ENCODE measurements at places on chromosomes 6 and 20.
A peak's percentile ranks its signal among the peaks of the same experiment; 100 is the strongest.

DNA sequence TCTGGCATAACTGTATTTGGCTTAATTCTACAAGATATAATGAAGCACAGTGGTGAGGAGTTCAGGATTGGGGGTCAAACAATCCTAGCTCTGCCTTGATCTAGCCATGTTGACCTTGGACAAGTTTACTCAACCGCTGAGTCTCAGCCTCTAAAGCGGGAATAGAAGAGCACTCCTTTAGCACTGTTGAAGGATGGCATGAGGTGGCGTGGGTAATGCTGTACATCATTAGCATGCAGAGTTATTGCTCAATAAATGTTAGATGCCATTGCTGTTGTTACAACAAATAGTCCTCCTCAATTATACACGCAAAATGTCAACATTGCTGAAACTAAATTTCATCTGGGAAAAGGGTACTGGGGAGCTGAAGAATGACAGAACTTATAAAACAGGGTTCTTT is 78.6 kb downstream of the KIF13A start:
- DNase-seq: no peak

DNA sequence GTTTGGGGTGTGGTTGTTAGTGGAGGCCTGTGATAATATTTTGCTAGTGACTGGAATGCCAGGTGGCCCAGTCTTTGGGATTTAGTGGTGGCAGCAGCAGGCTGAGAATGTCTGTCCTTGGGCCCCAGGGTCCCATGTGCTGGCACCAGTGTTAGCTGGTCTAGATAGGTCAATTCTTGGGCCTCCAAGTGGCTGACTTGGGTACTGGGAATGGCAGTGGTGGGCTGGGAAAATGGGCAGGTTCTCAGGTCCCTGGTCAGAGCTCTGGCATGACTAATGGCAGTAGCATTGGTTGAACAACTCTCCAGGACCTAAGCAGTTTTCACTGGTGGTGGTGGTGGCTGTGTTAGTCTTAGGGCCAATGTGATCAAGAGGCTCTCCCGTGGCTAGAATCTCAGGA is 50.3 kb downstream of the OLIG3 start:
- no peak for DNase-seq

GRCh38 chr6:85360794-85361642 is 88.9 kb upstream of the NT5E start:
- DNase-seq: peak; percentile 86

- no peak for DNase-seq
These were observed 99.0 kb upstream of the ADGRF1 start for GRCh38 chr6:47141171-47141570.

GRCh38 chr6:145151624-145152023 is 583.7 kb downstream of the EPM2A start:
- DNase-seq: no peak

- no peak for DNase-seq
These were observed 4.9 kb downstream of the ARMC2 start for GRCh38 chr6:108853077-108853476.

DNA sequence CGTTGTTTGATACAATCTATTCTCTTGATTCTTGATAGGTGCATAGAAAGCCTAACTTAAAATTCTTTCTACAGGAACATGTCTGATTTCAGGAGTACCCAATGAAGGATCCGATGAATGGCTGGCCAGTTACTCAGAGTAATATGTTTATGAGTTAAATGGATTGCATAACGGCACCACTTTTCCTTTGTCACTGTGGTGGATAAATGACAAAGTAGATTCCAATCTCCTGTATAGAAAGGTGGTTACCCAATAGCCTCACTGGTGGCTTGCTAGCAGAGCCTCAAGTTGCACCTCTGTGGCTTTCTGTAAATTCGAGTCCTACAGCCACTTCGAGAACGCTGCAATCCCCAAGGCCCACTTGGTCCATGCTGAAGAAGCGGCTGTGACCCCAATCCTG is 28.4 kb downstream of the LHFPL5 start:
- no peak for DNase-seq

DNA sequence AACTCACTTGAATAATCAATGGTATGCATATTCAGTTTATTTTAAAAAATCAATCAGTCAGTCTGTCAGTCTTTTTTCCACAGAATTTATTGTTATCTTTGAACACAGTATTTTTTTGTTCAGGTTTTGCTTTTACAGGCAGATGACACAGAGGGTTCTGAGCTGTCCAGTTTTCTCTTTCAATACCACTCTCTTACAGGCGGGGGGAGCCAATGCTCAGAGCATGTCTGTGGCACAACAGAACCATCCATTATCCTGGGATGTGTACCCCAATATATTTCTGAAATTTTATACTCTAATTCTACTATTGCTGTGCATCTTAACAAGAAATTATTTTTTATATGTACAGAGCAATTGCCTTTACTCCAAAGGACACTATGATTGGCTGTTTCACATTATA is 21.2 kb downstream of the ROS1 start:
- no peak for DNase-seq

DNA sequence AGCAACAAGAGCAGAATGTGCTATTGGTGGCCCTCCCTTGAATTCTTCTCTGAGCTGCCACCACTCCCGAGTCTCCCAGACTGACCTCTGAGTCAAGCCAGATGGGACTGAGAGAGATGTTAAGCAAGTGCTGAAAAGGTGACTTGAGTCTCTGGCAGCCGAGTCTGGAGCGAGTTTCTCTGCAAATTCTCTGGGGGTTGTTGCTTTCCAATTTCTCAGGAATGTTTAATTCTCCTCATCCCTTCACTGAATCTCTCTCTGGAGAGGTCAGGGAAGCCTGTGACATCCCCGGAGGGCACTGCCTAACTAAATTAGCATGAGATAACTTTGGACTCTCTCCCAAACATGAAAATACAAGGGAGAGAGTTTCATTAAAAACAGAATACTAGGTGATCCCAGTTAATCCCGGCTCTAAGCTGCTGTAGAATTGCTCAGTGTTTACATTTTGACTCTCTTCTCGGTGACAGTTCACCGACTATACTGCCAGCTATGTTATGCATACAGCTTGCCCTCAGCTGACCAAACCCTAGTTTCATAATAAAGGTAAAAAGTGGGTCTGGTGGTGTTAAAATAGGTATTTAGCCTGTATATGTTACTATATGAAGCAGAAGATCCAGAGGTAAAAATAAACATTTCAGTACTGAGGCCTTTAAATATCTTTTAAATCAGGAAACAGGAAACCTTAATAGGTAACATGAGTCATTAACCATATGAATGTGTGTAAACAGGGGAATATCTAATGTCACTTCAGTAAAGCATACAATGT is 157.9 kb downstream of the FOXC1 start:
- peak; percentile 78 for DNase-seq

- no peak for DNase-seq
These were observed 388.2 kb downstream of the TBC1D32 start for GRCh38 chr6:120945905-120946594.

DNA sequence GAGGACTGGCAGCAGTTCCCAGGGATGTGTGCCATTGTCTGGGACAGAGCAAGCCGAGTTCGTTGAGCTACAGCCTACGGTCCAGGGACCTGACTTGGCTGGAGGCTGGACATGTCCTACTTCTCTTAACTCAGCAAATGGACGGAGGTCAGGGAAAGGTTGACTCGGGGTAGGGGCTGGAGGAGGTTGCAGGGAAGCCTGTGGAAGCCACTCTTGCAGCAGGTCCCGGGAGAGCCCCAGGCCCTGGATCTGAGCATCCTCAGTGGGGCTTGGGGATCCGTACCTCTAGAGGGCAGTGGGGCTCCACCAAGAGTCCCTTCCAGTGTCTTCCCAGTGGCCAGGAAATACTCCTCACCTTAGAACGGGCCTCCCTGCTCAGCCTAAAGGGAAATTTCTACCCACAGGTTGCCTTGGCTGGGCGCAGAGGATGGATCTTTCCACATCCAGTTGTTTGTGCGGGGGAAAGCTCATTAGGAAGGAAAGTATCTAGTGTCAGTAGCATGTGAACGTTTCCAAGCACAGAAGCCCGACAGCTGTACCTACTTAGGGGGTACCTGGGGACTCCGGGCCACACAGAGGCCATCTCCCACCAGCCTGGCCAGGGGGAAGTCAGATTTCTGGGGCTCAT is 170.2 kb downstream of the NFATC2 start:
- peak; percentile 89 for DNase-seq

DNA sequence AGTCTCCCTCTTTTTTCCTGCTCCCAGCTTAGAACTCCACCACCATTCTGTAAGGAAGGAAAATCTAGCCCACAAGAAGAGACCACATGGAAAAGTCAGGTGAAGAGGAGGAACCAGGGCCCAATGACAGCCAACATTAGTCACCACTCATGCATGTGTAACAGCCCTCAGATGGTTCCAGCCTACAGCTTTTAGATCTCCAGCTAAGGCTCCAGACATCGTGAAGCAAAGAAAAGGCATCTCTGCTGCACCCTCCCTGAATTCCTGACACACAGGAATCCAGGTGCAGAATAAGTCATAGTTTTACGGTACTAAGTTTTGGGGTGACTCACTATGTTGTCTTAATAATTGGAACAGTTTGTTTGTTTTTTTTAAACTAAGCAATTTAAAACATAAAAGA is 25.5 kb downstream of the DCDC2 start:
- no peak for DNase-seq

DNA sequence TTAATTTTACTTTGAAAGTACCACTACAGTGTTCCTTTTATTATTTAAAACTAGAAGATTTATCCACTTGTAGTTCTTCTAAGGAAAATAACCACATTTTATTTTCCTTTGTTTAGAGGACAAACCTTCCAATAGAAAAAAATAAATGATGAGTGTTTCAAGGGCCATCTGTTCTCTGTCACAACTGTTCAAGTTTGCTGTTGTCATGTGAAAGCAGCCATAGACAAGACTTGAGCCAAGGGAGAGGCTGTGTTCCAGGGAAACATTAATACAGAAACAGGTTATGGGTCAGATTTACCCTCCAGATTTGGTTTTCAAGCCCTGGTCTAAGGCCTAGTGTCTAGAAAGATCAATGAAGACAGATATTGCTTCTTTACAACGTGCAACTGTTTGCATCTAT is 463.6 kb downstream of the C6orf118 start:
- no peak for DNase-seq

DNA sequence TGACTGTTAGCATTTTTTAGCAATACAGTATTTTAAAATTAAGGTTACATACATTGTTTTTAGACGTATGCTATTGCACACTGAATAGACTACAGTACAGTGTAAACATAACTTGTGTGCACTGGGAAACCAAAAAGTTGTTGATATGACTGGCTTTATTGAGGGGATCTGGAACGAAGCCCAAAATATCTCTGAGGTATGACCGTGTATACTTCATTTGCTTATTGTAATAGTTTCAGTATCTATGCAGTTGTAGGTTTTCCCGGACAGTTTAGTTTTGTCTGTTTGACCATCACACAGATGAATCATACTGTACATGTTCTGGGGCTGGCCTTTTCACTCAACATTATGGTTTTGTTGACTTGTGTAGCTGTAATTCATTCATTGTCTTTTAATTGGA is 6.9 kb upstream of the ZBTB12 start:
- DNase-seq: no peak

DNA sequence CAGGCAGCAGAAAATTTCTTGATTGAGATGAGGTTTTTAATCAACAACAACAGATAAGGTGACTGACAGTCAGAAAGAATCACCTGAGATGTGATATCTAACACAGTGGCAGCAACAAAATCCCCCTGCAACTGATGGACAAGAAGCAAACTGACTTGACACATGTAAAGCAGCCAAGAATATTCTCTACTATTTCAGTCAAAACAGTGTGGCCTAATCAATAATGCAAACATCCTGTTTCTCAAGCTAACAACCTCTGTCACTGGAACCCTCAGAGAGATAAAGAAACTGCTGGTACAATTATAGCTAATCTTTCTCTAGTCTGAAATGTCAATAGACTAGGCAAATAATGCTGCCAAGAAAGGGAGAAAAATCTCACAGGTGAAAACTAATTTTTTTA is 4.6 kb upstream of the CGA start:
- DNase-seq: no peak

- no peak for DNase-seq
These were observed 32.1 kb downstream of the SNAI1 start for GRCh38 chr20:50014570-50015562.

DNA sequence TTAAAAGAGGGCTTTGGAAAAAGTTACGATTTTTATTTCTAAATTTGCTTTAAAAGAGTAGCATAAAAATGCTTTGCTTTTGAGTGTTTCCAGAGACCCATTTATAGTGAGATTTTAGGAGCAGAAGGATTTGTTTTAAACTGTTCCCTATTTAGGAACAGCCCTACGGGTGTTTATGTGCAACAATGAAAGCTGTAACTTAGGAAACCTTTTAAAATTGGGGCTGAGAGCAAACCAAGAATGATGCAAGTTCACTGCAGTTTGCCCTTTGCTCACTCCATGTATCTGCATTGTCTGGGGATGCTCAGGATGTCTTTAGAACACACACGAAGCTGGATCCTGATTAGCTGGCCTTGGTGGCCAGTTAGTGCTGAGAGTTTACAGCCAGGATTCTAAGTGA is 40.9 kb downstream of the GHRH start:
- peak; percentile 37 for DNase-seq

DNA sequence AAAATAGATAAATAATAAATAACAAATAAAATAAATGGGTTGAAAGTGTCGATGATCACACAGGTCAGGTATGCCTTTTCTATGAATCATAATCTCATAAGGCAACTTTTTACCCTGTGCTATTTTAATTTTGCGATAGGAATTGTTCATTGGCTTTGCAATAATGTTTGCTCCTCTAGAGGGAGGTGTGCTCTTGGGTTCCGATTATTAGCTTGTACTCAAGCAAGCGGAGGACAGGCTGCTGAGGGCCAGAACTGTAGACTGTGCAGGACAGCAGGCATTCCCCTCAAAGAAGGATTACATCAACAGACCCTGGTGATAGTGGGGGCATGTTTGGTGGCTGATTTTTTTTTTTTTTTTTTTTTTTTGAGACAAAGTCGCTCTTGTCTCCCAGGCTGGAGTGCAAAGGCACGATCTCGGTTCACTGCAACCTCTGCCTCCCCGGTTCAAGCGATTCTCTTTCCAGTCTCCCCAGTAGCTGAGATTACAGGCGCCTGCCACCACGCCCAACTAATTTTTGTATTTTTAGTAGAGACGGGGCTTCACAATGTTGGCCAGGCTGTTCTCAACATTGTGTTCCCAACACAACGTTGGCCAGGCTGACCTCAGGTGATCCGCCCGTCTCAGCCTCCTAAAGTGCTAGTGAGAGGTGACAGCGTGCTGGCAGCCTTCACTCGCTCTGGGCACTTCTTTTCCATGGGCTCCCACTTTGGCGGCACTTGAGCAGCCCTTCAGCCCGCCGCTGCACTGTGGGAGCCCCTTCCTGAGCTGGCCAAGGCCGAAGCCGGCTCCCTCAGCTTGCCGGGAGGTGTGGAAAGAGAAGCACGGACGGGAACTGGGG is 35.6 kb downstream of the RIOK1 start:
- peak; percentile 68 for DNase-seq

GRCh38 chr6:163712566-163712961 is 298.0 kb downstream of the QKI start:
- no peak for DNase-seq

DNA sequence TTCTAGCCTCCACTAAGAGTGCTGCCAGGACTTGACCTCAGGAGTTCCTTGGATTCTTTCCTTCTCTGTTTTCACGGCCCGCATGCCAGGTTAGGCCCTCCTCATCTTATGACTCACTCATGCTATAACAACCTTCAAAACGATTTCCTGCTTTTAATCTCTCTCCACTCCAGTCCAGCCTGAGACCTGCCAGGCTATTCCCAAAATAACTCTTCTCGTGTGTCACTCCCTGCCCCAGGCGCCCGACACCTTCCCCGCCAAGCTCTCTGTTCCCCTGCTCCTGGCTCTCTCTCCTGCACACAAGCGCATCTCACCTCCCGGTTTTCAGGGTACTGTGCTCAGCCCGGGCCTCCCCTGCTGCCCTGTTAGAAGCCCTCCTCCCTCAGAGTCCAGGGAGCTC is 64.1 kb upstream of the RPS6KA2 start:
- no peak for DNase-seq

GRCh38 chr6:104955491-104955890 is 1.4 kb upstream of the LIN28B start:
- DNase-seq: no peak

Measured in AG20443 (cell line).